ENCODE measurements at places on chromosomes 11 and 22.

GRCh38 chr11:134033696-134034491 is 35.0 kb upstream of the JAM3 start:
- peak; percentile 59 for DNase-seq

DNA sequence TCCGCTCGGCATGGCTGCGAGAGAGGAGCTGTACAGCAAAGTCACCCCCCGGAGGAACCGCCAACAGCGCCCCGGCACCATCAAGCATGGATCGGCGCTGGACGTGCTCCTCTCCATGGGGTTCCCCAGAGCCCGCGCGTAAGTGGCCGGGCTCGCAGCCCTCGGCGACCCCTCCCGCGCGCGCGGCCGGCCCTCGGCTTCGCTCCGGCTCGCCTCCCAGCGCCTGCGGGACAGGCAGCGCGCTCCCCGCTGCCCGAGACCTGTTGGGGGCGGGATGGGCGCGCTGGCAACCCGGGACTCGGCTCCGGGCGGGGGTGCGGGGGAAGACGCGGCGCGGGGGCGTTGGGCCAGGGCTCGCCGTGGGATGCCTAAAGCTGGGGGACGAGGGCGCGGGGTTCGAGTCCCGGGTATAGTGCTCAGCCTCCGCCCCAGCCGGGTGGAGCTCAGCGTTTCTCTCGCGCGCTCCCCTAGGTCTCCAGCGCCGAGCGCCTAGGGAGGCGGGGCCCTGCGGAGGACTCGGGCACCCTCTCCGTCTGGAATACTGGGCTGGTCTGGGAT is 630 bp downstream of the UBASH3B start:
- peak; percentile 59 for DNase-seq

DNA sequence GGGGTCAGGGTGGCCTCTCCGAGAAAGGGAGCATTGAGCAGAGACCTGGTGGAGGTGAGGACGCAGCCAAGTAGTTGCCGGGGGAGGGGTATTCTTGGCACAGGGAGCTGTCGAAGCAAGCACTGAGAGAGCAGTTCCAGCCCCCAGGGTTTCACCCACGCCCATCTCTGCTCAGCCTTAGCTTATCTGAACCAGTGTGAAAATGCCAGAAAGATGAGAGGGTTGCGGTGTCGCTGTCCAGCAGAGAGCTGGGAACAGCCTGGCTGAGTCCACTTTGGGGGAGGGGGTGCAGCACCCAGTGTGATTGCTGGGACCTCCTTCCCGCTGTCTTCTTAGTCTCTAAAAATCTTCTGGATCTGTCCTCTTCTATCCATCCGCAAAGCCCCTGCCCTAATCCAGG is 123.3 kb upstream of the TBCEL start:
- DNase-seq = no peak

DNA sequence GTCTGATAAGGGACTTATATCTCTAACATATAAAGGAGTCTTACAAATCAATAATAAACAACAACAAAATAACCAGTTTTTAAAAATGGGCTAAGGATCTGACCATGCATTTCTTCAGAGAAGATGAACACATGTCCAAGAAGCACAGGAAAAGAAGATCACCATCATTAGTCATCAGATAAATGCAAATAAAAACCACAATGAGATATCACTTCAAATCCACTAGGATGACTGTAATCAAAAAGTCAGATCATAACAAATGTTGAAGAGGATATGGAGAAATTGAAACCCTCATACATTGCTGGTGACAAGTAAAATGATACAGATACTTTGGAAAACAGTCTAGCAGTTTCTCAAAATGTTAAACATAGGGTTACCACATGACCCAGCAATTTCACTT is 61.2 kb upstream of the MYOD1 start:
- DNase-seq = no peak

DNA sequence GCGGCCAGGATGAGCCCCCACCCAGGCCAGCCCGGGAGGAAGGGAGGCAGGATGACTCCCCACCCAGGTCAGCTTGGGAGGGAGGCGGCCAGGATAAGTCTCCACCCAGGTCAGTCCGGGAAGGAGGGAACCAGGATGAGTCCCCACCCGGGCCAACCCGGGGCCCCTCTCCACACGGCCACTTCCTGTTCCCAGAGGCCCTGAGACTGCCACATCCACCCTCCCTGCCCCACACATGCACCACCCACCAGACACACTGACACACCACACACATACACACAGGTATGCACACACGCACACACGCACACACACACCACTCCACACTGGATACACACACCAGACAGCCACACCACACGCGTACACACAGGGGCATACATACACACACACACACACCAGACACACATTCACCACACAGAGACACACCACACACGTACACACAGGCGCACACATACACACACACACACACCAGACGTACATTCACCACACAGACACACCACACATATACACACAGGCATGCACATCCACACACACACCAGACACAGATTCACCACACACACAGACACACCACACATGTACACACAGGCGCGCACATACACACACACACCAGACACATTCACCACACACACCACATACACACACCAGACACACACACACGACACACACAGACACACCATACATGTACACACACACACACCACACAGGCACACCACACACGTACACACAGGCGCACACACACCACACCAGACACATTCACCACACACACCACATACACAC is 84.9 kb upstream of the PRR5 start:
- DNase-seq = no peak

- peak; percentile 63 for DNase-seq
Observed at GRCh38 chr22:26756675-26757293, 99.4 kb downstream of the MIAT start.

DNA sequence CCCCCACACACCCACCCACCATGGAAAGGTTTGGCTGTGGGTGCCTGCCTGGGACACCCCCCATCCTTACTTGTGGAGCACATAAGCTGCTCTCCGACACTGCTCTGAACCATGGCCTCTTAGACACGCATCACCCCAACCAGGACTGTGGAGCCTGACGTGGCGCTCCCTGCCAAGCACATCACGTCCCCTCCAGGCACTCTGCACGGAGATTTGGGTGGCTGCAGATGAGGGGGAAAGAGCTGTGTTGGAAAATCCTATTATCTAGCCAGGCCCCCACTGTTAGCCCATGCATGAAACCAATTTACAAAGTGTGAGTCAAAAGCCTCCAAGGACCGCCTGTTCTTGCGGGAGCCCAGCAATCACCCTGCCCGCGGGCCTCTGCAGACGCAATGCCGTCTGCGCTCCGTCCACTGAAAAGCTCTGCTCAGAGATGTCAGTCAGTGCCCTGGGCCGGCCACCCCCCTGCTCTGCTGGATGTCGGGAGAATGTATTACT is 163.4 kb upstream of the NECTIN1 start:
- no peak for DNase-seq

GRCh38 chr11:64672875-64673274 is 50.1 kb downstream of the NRXN2 start:
- no peak for DNase-seq

GRCh38 chr11:112839051-112839450 is 122.2 kb upstream of the NCAM1 start:
- no peak for DNase-seq

GRCh38 chr11:116379185-116379828 is 393.5 kb downstream of the BUD13 start:
- DNase-seq = no peak

- DNase-seq = no peak
Observed at GRCh38 chr22:27617214-27617881, 184.2 kb downstream of the MN1 start.

DNA sequence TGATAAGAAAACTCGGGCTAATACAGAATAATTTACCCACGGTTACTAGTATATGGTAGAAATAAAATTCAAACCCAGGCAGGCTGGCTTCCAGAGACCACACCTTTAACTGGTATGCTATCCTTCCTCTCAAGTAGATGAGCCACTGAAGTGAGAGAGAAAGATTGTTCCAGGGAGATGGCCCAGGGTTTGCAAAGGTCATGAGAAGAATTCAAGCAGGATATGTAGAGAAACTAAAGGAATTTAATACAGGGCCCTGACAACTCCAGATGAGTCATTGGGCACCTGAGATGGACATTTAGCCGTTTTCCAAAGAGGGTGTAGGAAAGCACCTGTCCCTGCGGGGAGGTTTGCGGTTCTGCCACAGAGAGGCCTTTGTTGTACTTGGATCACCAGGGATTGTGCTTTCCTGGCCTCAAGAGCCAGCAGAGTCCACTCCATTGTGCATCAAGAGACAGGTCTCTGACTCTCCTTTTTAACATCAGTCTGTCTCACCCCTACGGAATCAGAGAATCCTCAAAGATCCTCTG is 152.7 kb upstream of the BLID start:
- no peak for DNase-seq

DNA sequence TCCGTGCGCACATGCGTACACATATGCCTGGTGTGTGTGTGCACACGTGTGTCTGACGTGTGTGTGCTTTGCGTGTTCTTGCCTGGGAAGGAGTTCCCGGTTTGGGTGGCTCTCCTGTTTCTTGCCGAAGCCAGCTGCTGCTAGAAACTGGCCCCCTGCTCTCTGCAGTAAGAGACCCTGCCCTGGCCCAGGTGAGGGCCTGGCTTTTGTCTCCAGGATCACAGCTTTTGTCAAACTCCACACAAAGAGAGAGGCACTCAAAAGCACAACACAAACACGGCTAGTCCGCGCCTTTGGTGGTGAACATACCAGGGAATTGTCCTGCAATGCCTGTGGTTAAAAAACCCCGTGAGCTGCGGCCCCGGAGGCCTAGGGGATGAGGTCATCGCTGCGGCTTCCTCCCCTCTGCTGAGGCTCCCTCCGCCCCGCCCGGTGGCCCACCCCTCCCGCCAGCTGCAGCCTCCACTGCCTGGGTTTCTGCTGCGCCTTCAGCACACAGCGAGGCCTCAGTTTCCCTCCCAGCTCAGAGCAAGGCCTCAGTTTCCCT is 88.9 kb downstream of the KCNQ1 start:
- no peak for DNase-seq

DNA sequence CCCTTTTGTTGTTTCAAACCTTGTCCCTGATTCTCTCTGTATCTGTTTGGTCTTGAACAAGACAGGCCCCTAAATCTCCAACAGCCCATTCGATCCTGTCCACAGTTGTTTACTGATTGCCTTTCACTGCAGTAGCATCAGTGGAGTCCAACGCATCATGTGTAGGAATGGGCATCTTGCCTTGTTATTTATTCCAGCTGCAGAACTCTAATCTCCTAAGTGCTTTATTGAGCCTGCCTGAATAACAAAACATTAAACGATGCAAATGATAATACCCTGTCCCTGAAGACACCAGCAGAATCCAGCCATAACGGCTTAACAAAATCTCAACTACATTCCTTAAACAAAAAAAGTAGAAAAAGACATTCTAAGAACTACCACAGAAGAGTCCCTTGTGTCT is 50.1 kb downstream of the SLC35F2 start:
- DNase-seq = no peak

GRCh38 chr22:40036591-40037225 is 42.0 kb downstream of the FAM83F start:
- peak; percentile 49 for DNase-seq

DNA sequence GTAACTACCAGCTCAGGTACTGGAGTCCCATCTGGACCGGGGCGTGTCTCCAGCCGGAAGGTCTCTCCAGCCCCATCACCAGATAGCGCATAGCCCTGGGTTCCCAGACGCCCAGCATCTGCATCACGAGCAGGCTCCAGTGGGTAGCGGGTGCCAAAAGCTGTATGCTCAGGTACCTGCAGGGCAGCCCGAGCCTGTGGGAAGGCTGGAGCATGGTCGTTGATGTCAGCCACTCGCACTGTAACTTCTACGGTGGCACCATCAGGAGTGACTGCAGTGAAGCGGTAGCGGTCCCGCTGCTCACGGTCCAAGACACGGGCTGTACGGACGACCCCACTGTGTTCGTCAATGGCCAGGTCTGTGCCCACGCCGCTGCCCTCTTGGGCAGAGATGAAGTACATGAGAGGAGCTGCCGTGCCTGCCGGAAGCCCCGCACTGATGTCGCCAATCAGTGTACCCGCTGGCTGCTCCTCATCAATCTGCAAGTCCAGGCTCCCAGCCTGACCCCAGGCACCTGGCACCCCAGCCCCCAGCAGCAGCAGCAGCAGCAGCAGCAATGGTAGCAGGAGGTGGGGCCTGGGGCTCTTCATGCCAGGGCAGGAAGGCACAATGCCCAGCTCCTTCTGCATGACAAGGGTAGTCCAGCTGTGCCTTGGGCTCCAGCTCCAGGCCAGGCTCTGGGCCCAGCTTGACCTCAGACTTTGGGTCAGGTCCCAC is 14.5 kb downstream of the DCHS1 start:
- no peak for DNase-seq

GRCh38 chr11:203945-204586 is 3.1 kb downstream of the BET1L start:
- no peak for DNase-seq

- no peak for DNase-seq
Observed at GRCh38 chr11:114309517-114309916, 13.3 kb downstream of the NNMT start.

- DNase-seq = no peak
Observed at GRCh38 chr11:34002420-34002819, 49.1 kb upstream of the CAPRIN1 start.

GRCh38 chr22:23149743-23150238 is 4.5 kb downstream of the RAB36 start:
- no peak for DNase-seq

DNA sequence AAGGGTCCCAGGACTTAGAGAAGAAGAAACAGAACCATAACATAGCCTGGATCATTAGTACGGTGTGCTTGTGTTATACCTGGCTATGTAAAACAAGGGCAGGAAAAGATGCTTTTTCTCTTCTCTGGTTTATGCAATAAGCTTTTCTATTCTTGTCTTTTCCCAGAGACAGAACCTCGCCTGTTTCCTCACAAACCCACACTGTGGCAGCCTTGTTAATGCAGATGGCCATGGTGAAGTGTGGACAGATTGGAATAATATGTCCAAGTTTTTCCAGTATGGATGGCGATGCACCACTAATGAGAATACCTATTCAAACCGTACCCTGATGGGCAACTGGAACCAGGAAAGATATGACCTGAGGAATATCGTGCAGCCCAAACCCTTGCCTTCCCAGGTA is 2.9 kb downstream of the CFAP68 start:
- no peak for DNase-seq

- no peak for DNase-seq
Observed at GRCh38 chr11:60168306-60168705, 14.6 kb downstream of the MS4A6A start.

- no peak for DNase-seq
Observed at GRCh38 chr11:1422481-1422880, 32.7 kb downstream of the BRSK2 start.

GRCh38 chr11:93476796-93477195 is 66.4 kb downstream of the SMCO4 start:
- DNase-seq = no peak

DNA sequence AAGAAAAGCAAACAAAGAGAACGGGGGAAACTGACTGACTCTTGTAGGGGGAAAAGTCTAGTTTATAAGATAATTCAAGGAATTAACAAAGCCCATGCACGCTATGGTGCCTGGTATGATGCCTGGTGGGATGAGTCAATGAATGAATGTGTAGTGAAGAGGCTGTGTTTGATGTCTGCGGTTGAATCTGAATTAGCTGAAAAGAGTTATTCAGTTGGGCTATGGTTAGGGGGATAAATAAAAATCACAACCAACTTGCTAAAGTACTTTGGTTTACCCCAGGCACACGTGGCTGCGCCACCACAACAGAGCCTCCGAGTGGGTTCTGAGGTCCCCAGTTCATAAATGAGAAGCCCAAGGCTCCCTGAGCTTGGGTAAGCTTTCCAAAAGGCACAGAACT is 369.3 kb upstream of the SYN3 start:
- DNase-seq = no peak

- DNase-seq = peak; percentile 16
Observed at GRCh38 chr11:86800076-86800959, at the start of gene PRSS23. PRSS23 (plus strand) TSS chr11:86800542; CDS start chr11:86807644, 7,102 bp downstream.
